ENCODE measurements at places on chromosomes 7 and 10. TPM values are rescaled to one million over a fixed set of nuclear protein-coding genes. Genes with fewer than 3 reads are reported as not detected.

Gene DPP6
- total RNA-seq, result 107 TPM

DNA sequence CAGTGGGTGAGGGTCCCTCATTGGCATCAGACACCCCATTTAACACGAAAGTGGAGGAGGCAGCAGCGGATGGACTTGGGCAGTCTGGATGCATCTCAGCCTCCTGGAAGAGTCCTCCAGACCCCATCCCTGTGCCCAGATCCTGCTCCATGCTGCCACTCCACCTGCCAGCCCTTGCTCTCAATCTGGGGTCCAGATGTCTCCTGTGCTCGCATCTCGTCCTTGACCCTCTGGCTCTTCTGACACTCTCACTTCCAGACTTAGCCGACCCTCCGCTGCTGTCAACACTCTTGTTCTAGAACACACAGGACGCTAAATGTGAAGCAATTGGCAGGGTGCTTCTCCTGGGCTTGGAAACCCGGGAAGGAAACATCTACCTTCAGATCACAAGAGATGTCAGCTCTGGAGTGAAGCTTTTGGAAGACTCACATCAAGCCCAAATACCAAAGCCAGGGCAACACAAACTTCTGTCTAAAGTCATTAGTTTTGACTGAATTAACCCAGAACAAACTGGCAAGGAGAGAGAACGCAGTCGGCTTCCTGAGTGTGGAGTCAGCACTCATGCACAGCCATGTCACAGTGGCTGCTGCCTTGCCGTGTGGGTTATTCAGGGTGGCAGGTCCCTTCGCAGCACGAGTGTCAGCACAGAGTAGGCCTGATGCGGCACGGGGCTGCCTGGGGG is 379.1 kb downstream of the TCERG1L start:
- H3K36me3 ChIP-seq, result no peaks in the 10 kb centered on the region
- no peak for DNase-seq
- H3K27me3 ChIP-seq, result no peaks in the 10 kb centered on the region

- no peaks in the 10 kb centered on the region for H3K36me3 ChIP-seq
- no peak overlapping the region for H3K27ac ChIP-seq
- H3K27me3 ChIP-seq, result no peaks in the 10 kb centered on the region
- H3K4me3 ChIP-seq, result no peak overlapping the region
- no peak for DNase-seq
Observed at GRCh38 chr7:54565432-54565831, 23.3 kb downstream of the VSTM2A start.

DNA sequence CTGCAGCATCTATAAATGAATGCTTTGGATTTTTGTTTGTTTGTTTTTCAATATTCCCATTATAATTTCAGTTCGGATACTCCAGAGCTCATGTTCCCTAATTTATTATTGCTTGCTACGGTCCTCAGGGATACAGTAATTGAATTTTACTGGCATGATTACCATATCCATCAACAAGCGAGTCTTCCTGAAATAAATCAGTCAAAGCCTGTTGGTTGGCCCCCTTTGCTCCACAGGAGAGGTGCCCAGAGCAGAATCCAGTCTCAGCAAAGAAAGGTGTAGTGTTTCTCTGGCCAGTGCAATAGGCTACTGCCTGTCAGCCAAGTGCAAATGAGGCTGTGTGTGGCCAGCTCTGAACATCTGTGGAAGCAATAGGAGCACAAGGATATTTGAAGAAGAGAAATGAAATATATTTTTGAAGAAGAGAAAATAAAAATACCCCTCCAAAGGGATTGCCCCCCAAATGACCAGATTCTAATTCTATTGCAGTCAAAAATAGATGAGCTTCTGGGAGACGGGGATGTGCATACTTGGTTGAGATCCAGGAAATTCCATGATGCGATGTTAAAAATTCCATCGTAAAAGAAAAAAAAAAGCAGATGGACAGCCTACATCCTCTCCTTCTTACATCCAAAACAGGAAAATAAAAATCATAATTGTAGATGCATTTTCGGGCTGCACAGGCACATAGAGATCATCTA is 18.1 kb downstream of the TRIL start:
- H3K27ac ChIP-seq, result no peak overlapping the region
- H3K4me1 ChIP-seq, result no peaks in the 10 kb centered on the region
- no peak for DNase-seq
- no peak overlapping the region for H3K4me3 ChIP-seq
- H3K27me3 ChIP-seq, result no peaks in the 10 kb centered on the region
- no peaks in the 10 kb centered on the region for H3K36me3 ChIP-seq

DNA sequence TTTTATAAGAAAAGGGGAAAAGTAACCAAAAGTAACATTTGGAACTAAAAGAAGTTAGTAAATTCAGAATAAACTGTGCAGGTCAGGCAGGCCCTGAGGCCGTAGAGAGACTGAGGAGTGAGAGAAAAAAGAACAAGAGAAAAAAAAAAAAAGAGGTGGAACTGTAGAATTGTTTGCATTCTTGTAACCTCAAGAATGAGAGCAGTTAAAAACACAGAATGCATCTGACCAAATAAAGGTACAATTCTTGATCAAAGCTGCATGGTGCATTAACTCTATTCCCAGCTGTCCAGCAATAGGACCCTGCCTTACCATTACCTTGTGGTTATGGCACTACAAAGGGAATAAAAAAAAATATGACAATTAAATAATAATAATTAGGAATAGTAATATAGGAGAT is 170.1 kb upstream of the SEMA3A start:
- no peak overlapping the region for H3K27ac ChIP-seq
- no peaks in the 10 kb centered on the region for H3K4me1 ChIP-seq
- no peaks in the 10 kb centered on the region for H3K36me3 ChIP-seq
- H3K27me3 ChIP-seq, result no peaks in the 10 kb centered on the region
- no peak overlapping the region for H3K4me3 ChIP-seq
